NCI-H748 treated with DMSO at 0.1 percent for 48 hours (cell line): ENCODE measurements at places on chromosomes 6 and 20.

DNA sequence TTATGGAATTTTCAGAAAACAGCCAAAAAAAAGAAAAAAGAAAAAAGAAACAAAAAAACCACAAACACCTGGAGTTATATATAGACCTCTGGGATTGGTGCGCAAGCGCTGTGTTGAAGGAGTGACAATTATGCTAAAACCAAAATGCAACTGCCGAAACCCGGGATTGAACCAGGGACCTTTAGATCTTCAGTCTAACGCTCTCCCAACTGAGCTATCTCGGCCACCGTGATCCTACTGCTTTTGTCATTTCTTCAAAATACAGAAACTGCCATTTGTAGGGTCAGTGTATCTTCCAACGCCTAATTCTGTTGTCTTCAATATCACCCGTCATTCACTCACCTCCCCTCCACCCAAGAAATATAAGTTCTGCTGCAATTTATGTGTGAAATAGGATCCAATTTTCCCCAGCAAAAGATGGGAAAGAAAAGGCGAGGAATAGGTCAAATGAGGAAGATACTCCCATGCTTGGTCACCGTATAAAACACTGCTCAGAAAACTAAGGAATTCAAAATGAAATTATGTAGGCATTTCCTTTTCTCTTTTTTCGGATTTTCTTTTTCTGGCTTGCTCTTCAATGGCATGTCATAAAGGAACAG is 116.0 kb downstream of the TRIM27 start:
- DNase-seq: peak; percentile 85

GRCh38 chr6:166221040-166221439 is 53.4 kb upstream of the TBXT start:
- DNase-seq: no peak

GRCh38 chr6:10412461-10413261 is 2.2 kb downstream of the TFAP2A start:
- peak; percentile 63 for DNase-seq

- no peak for DNase-seq
Observed at GRCh38 chr20:2006452-2007361, 12.8 kb upstream of the PDYN start.

DNA sequence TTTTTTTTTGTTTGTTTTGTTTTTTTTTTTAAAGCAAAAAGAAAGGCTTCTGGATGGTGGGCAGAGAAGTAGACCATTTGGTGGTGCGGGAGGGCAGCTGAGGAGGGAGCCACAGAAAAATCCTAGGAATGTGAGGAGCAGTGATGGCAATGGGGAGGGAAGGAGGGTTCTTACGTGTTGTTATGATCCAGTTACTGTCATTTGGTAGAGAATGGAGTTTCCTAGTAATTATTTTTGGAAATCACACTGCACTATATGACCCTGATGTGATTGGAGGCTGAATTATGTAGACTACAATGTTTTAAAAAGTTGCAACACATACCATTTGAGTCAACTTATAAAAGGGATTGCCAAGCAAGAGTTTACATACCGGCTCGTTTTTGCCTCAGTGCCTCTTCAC is 22.1 kb downstream of the ADGRF5 start:
- DNase-seq: no peak

- DNase-seq: no peak
Observed at GRCh38 chr6:52512199-52512598, 64.7 kb downstream of the TRAM2 start.

GRCh38 chr6:78513856-78514255 is 353.5 kb upstream of the IRAK1BP1 start:
- DNase-seq: no peak
